ENCODE measurements at places on chromosomes 11 and 22.

DNA sequence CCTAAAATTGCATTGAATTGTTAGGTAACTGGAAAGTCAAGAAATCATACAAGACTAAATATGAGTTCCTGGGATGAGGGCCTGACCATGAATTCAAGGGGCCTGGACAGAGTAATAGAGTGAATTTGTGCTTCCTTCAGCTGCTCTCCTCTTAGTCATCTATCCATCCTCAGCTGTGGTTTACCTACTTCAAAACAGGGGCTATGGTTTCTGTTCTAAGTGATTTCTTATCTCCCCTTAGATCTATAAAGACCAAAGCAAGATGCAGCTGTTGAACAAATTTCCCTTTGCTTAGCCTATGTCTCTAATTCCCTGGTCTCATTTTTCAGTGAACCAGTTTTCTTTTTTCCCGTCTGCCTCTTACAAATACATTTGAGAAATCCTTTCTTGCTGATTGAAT is 428.5 kb downstream of the FAM181B start:
- no peak for DNase-seq

- DNase-seq = peak; percentile 10
These were observed 86.1 kb upstream of the WNT7B start for GRCh38 chr22:46062971-46063631.

- DNase-seq = no peak
These were observed 3.0 kb downstream of the OR52W1 start for GRCh38 chr11:6202041-6202440.

DNA sequence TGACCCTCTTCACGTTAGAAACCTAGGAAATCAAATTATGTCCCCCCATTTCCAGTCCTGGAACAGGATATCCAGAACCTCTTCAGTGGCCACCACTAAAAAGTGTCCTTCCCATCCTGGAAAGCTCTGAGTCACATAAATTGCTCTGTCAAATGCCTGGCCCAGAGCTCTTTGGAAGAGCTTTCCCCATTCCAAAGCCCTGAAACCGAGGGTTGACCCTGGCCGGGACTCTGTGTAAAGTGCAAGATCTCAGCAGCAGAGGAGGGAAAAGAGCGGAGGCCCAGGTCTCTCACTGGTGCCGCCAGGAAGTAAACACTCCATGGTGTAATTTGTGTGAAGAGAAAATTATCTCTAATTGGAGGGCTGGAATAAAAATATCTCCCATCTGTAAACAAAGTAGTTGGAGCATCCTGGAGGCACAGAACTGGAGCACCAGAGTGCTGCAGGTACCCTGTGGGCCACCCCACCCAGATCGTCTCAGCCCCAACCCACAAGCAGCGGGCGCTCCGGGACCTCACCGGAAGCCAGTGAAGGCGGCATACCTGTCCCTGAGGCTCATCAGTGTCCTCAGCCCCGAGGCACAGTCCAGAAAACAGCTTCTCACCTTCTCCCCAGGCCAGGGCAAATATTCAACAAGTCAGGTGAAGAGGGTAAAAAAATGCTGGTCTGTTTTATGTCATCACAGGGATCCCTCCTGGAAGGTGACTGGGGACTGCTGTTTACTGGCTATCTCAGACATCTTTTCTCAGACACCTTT is 4.7 kb upstream of the JAM3 start:
- no peak for DNase-seq

DNA sequence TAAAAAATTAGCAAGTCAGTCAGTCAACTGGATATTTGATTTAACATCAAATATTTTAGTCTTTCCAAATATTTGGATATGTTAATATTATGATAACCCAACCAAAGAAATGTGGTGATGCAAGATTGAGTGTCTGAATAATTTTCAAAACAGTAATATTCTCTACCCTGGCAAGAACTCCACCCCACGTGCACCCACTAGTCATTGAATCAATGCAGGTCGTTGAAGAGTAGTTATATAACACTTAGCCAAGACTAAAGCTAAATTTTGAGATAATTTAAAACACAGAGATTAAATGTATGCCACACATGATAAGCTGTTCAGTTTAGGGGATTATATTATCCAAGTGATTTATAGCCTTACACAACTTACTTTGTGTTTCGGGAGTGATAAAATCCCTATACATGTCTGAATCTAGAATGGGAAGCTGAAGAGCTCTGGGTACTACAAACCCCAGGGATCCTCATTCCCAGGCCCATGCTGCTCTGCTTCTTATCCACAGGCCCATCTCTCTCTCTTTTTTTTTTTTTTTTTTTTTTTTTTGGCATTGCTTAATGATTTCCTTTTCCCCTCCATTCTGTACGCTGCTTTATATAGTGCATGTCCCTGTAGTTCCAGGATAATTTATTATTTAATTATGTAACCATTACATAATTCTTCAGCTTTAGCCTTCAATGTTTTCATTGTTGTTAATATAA is 392.9 kb downstream of the NTM start:
- no peak for DNase-seq

GRCh38 chr11:118956094-118956846 is at the start of gene UPK2:
UPK2 (plus strand) TSS chr11:118956298; CDS start chr11:118956351, 53 bp downstream.
- peak; percentile 96 for DNase-seq

- DNase-seq = peak; percentile 87
These were observed 9.3 kb upstream of the GLB1L3 start for GRCh38 chr11:134266841-134267251.

GRCh38 chr11:28043930-28044709 is 63.8 kb downstream of the KIF18A start:
- no peak for DNase-seq

GRCh38 chr11:62548545-62549335 is 2.1 kb upstream of the AHNAK start:
- DNase-seq = no peak

DNA sequence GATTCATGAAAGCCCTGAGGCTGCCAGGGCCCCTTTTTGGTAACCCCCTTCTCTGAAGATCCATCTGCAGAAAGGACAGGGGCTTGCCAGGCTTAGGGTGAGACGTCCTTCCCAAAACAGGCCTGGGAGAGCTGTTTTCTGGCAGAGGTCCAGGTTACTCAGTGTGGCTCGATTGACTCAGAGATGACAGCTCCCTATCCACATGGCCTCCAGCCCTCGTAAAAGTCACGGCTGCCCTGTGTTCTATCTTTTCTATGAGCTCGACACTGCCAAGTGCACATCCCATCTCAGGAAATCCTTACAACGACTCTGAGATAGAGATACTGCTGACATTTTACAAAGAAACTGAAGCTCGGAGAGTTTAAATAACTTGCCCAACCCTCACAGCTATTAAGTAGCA is 20.4 kb downstream of the ADAMTS8 start:
- DNase-seq = peak; percentile 90

- peak; percentile 20 for DNase-seq
These were observed 97.2 kb upstream of the CEP126 start for GRCh38 chr11:101817581-101817980.

DNA sequence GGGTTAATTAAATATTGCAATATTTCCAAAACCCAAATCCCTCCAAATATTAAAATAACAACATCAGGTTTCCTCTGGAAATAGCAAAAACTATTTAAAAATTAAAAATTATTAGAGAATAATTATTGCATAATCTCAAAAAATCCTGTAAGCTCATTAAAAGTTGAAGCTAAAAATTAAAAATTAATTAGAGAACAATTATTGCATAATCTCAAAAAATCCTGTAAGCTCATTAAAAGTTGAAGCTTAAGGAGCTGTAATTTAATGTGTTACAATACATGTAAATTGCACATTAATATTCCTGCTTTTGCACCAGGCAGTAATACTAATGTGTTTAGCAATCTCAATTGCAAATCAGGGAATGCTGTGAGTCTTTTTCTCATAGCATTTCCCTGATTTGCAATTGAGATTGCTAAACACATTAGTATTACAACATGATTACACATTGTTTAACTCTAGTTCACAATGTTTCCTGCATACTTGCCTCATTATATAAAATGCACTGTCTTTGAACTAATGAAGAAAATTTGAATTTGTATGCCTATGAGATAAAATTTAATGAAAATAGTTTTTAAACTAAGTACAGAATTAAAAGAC is 247.7 kb downstream of the GUCY1A2 start:
- no peak for DNase-seq

- no peak for DNase-seq
These were observed 7.0 kb upstream of the KCNE3 start for GRCh38 chr11:74474316-74474715.

DNA sequence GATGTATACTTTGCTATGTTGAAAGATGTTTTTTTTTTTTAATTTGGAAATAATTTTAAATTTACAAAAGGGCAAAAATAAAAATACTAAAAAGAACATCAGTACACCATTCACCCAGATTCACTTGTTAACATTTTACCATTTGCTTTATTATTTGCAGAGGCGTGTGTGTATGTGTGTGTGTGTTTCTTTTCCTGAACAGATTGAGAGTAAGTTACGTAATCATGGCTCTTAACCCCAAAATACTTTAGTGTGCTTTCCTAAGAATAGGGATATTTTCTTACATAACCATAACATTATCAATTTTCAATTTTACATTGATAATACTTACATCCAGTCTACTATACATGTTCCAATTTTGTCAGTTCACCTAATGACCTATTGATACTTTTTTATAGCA is 91.5 kb upstream of the HORMAD2 start:
- no peak for DNase-seq

DNA sequence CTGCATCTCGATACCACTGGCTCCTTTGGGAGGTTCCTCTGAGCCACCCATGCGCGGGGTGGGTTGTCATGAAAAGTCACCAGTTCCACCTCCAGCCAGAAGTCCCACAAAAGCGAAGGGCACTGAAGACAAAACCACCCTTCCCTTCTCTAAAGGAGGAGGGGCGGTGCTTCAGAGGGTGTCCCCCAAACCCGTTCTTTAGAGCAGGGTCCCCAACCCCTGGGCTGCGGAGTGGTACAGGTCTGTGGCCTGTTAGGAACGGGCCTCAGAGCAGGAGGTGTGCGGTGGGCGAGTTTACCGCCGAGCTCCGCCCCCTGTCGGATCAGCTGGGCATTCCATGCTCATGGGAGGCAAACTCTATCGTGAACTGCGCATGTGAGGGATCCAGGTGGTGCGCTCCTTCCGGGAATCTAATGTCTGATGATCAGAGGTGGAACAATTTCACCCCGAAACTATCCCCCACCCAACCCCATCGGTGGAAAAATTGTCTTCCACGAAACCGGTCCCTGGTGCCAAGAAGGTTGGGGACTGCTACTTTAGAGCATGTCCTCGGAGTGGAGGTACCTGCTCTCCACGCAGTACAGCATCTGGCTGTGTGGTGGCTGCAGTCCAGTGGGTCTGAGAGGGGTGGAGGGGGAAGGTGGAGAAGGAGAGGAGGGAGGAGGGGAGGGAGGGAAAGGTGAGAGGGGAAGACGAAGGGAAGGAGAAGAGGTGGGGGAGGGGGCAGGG is 72.9 kb upstream of the SEPTIN5 start:
- DNase-seq = peak; percentile 50

GRCh38 chr11:85755701-85756100 is 55.2 kb downstream of the SYTL2 start:
- DNase-seq = no peak

GRCh38 chr22:43838161-43838560 is 24.2 kb downstream of the SULT4A1 start:
- DNase-seq = no peak

DNA sequence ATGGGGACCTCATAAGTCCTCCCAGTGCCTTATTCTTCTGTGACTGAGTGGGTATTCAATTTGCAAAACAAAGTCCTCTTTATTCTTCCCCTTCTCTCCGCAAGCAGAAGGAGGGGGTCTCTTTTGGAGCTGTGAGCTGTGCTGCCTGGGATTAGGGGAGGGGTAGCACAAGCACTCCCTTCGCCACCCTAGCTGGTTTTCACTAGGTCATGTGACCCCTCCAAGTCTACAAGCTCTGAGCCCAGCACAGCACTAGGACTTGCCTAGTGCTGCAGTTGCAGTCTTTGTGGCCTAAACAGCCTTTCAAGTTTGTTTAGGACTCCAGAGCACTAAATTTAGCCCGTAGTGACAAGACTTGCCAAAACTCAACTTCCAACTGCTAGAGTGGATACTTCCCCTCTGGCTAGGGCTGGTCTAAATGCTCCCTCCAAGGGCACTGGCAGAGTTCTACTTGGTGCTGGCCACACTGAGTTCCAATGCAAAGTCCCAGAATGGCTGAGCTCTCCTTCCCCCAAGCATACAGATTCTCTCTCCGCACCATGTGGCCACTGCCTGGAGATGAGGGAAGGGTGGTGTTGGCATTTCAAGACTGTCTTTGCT is 25.4 kb downstream of the TAF1D start:
- no peak for DNase-seq

GRCh38 chr22:28024422-28024888 is 105.4 kb upstream of the PITPNB start:
- DNase-seq = no peak

DNA sequence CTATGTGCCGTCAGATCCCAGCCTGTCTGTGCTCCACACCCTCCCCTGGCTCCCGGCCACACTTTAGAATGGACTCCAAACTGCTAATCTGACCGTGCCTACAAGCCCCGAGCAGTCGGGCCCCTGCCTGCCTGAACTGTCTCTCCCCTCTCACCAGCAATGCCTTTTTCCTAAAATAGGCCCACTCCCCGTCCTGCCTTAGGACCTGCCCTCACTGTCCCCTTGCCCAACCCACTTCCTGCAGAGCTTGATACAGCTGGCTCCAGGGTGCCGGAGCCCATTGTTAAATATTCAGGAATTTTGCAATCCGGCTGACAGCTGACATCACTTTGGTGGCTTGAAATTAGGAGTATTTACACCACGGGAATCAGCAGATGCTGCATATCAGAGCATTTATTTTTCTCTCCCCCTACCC is 21.4 kb downstream of the MN1 start:
- no peak for DNase-seq

DNA sequence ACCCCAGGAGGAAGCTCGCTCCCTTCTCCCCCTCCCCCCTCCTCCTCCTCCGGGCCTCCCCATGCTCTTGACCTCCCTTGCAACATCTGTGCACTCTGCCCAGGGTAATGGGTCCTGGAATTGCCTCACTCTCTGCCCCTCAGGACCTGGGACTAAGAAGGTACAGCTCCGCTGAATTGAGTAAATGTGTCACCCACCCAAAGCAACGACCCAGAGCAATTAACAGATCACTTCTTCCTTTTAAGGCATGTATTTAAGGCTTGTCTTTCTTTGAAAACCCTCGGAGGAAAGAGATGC is 15.1 kb downstream of the GDPD5 start:
- DNase-seq = no peak

GRCh38 chr11:10725114-10725906 is 25.7 kb upstream of the CTR9 start:
- peak; percentile 72 for DNase-seq

GRCh38 chr11:30454111-30454510 is 131.2 kb downstream of the ARL14EP start:
- DNase-seq = no peak

Data from AG20443 (cell line).